ENCODE measurements at places on chromosomes 6 and 20.

GRCh38 chr20:5002077-5002413, 735 bp upstream of the SLC23A2 start:
- no peak for DNase-seq

DNA sequence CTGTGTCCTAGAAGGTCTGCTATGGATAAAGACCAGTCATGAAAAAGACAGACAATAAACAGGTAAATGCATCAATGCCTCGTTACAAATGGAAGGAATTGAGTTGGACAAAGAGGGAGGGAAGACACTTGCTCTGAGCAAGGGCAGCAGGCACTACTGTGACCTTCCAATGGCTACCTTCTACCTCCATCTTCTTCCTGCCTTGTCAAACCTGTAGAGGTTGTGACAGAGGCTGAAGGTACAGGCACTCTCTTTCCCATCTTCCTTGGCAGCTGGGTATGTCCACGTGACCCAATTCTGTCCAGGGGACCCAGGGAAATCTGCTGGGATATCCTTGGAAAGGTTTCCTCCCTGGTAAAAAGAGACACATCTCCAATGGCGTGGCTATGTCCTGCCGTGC, 274.8 kb downstream of the TFAP2C start:
- no peak for DNase-seq

DNA sequence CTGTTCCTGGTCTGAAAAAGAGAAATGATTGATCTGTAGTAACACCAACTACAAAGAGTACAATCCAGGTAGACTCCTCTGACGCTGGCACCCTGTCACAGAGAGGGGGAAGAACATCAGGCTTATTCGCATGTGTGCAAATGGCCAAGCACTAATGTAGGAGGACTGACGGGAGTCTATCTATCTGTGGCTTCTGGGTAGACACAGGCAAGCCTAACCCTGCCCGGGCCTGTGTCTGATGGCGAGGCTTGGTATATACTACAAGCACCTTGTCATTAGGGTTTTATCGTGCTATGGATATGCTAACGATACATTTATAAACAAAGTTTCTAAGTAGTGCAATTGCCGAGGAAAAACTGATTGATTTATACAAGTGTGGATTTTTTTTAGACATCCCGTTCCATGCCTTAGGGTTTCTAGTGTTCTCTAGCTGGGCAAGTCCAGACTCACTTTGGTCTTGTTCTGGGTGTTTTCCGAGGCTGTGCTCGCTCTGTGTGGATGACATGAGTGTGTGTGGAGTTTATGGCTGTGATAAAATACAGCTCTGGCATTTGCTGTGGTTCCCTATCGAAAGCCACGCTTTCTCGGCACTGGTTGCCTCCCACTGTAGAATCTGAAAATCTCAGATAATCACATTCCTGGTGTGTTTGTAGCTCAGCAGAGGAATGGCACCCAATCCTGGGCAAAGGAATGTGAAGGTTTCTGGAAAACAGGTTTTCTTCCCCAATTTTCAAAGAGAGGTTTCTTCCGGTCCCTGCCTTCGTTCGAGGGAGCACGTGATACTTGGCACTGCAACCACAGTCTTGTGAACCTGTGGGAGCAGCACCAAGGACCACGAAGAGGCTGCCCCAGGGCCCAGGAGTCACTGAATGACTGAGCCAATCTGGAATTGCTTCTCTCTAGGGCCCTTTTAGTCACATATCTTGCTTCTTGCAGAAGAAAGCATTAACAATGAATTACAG, 67.5 kb upstream of the EDN1 start:
- no peak for DNase-seq

- no peak for DNase-seq
Observed at GRCh38 chr6:7228662-7229375, 84.2 kb downstream of the SSR1 start.

DNA sequence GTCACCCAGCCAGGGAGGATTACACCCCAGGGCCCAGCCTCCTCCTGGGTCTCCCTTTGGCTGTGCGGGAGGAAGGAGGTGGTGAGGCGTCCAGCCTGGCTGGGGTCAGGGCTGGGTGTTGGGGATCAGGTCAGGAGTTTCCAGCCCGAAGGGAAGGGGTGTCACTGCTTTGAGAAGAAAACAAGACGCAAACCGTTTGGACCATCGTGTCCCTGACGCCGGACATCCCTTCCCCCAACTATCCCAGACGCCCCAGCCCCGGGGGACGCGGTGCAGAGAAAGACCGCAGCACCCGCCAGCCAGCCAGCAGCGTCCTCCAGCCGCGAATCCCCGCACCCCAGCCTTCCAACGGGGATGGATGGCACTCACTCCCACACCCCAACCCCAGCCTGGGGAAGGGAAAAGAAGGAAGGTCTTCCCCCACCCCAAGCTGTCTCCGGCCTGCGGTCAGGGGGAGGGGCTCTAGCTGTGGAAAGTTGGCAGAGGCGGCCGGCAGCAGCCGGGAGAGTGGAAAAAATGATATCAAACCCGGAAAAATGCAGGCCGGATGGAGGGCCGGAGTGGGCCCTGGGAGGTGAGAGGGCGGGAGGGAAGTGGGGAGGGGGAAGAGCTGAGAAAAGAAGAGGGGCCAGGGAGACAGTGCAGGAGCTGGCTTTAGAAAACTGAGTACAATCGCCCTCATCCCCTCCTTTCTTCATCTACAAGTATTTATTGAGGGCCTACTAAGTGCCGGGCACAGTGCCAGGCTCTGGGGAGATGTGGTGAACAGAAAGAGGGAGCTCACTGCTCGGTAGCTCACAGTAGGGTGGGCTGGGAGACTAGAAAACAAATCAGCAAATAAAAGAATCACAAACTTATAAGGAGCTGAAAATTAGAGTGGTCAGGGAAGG, 10.6 kb downstream of the REM1 start:
- DNase-seq: no peak

DNA sequence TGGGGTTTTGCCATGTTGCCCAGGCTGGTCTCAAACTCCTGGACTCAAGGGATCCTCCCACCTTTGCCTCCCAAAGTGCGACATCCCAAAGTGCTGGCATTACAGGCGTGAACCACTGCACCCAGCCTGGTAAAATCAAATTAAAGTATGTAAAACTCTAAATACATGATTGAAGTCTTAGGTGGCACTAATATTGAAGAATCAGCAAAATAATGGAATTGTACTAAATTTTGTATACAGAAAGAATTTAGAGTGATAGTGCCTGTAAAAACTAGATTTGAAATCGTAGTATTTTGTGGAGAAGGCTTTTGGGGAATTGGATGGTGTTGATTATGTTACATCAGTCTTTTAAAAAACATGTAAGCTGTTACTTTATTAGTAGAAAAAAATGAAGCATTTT, 10.0 kb upstream of the PRDM1 start:
- no peak for DNase-seq

GRCh38 chr20:57999465-58000111, 228.9 kb downstream of the ANKRD60 start:
- DNase-seq: no peak

DNA sequence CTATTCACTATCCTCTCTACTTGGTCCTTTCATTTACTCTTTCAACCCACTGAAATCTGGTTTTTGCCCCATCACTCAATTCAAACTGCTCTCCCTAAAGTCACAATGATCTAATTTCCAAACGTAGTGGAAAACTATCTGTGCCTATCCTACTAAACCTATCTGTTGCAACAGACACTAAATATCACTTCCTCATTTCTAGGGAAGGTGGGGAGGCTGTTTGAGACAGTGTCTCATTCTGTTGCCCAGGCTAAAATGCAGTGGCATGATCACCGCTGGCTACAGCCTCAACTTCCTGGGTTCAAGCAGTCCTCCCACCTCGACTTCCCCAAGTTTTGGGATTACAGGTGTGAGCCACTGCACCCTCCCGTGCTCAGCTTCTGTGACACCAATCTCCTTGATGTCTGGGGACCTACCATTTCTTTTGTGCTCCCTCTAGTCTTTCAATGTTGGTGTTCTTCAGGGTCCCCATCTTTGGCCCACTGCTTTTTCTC, 8.8 kb downstream of the RANBP9 start:
- DNase-seq: no peak

GRCh38 chr20:32637738-32638137, 36.0 kb downstream of the C20orf203 start:
- no peak for DNase-seq

DNA sequence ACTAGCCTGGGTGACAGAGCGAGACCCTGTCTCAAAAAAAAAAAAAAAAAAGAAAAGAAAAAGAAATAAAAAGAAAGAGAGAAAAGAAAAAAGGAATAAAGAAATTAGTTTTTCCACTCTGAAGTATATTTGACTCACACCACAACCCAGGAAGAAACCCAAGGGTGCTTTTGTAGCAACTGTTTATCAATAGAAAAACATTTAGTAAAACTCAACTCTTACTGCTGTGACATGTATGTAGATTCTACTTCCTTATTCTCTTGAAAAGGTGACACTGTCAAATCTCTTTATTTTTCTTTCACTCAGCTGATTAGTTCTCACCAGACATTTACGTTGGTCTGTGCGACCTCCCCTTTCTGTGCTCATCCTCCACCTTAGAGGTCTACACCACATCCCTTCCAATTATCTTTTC, 99.9 kb upstream of the SHLD1 start:
- DNase-seq: no peak

GRCh38 chr20:19885939-19886660, 128.0 kb downstream of the RIN2 start:
- DNase-seq: no peak

DNA sequence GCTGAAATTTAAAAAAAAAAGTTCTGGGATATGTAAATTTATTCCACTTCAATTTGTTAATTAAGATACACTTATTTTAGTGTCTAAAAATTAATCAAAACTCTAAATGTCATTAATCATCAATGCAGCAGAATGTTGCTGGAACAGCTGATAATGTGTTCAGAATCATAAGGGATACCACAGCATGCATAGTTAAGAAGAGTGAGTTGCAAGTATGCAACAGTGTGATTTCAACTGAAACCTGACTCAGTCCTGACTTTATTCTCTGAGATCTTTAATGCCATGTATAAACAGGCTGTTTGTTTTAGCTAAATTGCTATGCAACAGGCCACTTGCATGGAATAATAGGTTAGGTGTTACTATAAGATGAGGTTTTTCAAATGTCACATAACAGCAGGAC, 1.4 kb downstream of the GRIK2 start:
- DNase-seq: no peak

DNA sequence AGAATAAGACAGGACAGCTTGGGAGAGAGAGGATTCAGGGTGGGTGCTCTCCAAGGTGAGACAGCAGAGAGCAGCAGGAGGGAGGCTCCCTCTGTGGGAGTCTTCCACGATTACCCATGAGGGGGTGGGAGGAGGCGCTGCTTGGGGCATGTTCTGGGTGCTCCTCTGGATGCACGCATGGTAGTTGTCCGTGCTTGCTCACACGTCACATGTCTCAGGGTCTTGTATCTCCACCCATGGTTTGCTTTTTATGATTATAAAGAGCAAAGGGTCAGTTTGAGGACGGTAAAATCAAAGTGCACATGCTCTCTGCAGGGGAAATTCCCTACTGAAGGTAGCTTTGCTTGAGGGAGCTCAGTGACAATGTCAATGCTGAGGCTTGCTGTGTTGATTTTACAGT, 338.4 kb downstream of the THBS2 start:
- DNase-seq: no peak

DNA sequence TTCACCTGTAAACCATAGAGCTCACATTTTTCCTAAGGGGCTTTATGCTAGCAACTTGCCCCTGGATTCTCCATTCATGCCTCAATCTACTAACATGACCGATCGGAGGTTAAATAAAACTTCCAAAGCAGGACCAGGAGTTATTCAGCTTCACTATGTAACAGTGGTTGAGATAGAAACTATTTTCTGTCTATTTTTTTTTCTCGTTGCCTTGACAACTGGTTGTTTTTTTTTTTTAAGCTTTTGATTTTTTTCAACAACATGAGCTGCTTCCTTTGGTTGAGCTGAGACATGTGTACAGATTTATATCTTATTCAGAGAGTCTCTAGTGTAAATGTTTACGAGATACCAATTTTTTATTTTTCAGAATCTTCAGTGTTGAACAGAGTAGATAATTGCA, 85.7 kb downstream of the SHLD1 start:
- no peak for DNase-seq

Measured in stimulated activated CD8-positive, alpha-beta memory T cell treated with anti-CD3 and anti-CD28 coated beads, Interleukin-7, amount 100 ng/mL, for 24 hours (primary cell).